ENCODE measurements at places on chromosomes 4 and X. TPM values are rescaled to one million over a fixed set of nuclear protein-coding genes. Genes with fewer than 3 reads are reported as not detected.

GRCh38 chr4:24476282-24476681 is 108.1 kb downstream of the DHX15 start:
- DNase-seq, result no peak

The ACE2 gene
- not detected for total RNA-seq

GRCh38 chr4:107705742-107706556 is 14.1 kb downstream of the PAPSS1 start:
- no peak for DNase-seq

GRCh38 chrX:16213961-16214360 is 46.7 kb downstream of the MAGEB17 start:
- no peak for DNase-seq

DNA sequence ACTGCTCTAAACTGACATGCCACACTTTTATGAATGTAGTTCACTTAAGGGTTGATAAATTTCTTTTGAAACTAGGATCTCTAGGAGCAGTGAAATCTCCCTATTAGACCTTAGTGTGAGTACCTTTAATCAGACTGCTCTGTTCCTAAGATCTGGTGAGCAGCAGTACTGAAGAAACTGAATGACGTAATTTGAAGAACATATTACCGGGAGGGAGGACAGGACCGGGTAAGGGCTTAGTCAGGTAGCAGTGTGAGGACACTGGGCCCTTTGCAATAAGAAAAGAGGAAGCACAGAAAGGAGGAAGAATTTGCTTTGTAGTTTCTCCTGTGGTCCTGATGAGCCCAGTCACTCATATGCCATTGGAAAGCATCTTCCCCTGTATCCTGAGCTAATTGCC is 255.2 kb downstream of the THOC2 start:
- no peak for DNase-seq

The IQSEC2 gene
- total RNA-seq, result 9.9 TPM

DNA sequence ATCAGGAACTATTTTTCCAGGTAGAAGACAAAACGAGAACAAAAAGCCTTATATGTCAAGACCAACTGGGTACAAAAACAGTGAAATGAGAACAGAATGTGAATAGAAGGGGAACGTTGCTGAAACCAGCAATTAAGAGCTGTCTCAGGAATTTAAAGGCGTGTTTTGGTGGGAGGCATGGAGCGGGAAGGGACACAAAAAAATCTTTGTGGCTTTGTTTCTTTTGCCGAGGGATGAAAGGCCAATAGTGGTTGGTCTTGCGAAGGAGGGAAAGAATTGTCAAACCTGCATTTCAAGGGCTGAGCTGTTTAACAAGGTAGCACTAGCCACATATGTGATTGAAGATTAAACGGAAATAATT is 103.8 kb downstream of the USP46 start:
- DNase-seq, result no peak

GRCh38 chrX:24125028-24125612 is 24.4 kb upstream of the ZFX start:
- no peak for DNase-seq

DNA sequence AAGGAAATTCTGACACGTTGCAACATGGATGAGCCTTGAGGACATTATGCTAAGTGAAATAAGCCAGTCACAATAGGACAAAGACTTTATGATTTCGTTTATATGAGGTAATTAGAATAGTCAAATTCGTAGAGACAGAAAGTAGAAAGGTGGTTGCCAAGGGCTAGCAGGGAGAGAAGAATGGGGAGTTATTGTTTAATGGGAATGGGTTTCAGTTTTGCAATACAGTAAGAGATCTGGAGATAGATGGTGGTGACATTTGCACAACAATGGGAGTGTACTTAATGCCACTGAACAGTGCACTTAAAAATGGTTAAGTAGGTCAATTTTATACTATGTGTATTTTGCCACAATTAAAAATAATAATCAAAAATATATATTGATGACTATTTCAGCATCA is 43.4 kb upstream of the TMEM154 start:
- DNase-seq, result no peak

DNA sequence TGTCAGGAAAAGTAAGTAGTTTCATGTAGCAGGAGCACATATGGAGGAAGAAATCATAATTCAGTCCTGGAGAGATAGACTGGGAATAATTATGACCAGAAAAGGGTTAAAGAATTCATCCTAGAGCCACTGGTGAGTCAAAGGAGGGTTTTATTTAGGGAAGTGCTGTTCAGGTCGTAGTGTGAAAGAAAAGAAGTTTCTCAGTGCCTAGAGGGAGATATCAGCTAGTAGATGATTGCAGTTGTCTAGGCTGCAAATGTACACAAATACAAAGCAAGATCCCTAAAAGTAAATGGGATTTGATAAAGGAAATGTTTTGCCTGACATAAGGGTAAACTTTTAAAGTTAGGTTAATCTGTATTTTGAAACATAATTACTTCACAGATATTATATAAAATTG is 403.2 kb downstream of the ACTRT1 start:
- no peak for DNase-seq

The TACR3 gene
- total RNA-seq, result not detected

- DNase-seq, result no peak
Measured at GRCh38 chr4:16078195-16078760, 5.5 kb downstream of the PROM1 start.

- DNase-seq, result no peak
Measured at GRCh38 chr4:189656641-189657040, 284.0 kb upstream of the FRG1 start.

DNA sequence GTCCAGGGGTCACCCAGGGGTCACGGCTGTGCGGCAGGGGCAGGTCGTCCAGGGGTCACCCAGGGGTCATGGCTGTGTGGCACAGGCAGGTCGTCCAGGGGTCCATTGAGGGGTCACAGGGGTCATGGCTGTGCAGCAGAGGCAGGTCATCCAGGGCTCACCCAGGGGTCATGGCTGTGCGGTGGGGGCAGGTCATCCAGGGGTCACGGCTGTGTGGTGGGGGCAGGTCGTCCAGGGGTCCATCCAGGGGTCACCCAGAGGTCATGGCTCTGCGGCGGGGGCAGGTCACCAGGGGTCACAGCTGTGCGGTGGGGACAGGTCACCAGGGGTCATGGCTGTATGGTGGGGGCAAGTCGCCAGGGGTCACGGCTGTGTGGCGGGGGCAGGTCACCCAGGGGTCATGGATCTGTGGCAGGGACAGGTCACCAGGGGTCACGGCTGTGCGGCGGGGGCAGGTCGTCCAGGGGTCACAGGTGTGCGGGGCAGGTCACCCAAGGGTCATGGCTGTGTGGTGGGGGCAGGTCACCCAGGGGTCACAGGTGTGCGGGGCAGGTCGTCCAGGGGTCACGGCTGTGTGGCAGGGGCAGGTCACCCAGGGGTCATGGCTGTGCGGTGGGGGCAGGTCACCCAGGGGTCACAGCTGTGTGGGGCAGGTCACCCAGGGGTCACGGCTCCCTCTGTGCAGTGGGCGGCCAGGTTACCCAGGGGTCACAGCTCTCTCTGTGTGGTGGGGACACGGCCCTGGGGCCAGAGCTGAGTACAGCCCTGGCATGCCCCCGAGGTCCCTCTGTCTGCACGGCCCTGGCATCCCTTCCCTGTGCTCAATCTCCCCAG is 16.0 kb downstream of the ATP5ME start:
- DNase-seq, result no peak

DNA sequence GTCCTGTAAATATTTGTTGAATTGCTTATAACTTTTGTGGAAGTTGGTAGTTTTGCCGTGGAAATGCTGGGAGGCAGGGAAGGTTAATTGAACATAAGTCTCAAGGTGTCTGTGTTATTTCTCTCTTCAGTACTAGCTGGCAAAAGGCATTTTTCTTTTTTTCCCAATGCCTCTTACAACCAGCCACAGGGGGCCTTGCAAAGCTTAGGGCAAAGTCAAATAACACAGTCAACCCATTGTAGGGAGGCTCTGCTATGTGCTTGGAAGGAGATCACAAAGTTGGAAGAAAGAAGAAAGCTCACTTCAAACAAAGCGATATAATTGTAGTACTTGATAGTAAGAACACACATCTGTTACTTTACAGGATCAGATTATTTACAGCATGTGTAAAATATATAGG is 802.6 kb downstream of the PDHA2 start:
- DNase-seq, result no peak

DNA sequence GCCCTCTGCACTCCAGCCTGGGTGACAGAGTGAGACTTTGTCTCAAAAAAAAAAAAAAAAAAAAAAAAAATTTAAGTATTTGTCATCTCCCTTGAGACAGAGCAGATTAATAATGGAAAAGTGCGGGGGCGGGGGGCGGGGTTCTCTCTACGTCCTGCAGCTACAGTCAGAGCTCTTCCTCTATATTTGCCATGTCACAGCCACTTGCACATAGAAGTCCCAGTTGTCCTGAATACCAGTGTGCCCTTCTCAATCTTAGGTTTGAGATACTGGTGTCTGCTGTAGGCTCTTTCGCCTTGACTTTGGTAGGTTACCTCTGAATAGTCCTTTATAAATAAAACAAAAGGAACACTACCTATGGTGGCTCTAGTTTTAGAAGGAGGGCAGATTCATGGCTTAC is 237.8 kb upstream of the PGRMC2 start:
- peak; percentile 82 for DNase-seq

DNA sequence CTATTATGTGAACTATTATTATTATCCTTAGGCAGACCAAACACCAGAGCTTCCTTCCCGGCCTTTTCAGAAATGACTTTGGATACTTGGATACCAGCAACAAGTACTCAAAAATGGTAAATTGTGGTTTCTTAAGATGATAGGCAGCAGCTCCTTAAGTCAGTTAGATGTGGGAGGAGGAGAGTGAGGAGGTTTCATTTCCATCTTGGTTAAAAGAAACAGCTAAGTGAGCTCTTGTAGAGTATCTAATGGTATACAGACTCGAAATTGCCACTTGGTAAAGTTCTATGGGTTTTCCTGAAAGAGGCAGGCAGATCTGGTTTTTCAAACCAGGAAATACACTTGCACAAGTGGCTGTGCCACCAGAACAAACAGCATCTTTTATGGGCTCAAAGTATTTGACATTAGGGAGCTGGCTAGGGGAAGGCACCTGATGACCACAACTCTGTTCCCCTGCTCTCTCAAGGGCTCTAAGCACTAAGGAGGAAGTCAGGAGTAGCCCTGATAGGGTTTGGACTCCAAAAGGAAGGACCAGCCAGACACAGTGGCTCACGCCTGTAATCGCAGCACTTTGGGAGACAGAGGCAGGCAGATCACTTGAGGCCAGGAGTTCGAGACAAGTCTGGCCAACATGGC is 130.9 kb downstream of the TMEM164 start:
- DNase-seq, result no peak

The PDGFRA gene
- 0.41 TPM for total RNA-seq

The ARX gene
- total RNA-seq, result not detected

The KLHL34 gene
- total RNA-seq, result not detected

DNA sequence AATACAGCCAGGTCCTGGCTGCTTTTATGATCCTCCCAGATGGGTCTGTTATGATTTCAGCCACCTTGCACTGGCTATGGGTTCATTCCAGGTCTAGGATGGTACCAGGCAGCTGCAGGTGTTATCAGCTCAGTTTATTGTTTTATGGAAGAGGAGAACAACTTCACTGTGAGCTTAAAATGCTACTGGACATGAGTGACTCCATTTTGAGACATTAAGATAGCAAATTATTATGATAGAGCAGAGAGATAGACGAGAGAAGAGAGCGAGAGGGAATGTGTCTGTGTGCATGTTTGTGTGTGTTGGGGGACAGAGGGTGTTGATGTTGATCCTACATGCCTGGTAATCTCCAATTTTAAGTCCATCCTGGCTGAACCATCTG is 820.2 kb downstream of the FSTL5 start:
- DNase-seq, result no peak

- no peak for DNase-seq
Measured at GRCh38 chrX:92231391-92231790, 452.2 kb downstream of the PCDH11X start.

DNA sequence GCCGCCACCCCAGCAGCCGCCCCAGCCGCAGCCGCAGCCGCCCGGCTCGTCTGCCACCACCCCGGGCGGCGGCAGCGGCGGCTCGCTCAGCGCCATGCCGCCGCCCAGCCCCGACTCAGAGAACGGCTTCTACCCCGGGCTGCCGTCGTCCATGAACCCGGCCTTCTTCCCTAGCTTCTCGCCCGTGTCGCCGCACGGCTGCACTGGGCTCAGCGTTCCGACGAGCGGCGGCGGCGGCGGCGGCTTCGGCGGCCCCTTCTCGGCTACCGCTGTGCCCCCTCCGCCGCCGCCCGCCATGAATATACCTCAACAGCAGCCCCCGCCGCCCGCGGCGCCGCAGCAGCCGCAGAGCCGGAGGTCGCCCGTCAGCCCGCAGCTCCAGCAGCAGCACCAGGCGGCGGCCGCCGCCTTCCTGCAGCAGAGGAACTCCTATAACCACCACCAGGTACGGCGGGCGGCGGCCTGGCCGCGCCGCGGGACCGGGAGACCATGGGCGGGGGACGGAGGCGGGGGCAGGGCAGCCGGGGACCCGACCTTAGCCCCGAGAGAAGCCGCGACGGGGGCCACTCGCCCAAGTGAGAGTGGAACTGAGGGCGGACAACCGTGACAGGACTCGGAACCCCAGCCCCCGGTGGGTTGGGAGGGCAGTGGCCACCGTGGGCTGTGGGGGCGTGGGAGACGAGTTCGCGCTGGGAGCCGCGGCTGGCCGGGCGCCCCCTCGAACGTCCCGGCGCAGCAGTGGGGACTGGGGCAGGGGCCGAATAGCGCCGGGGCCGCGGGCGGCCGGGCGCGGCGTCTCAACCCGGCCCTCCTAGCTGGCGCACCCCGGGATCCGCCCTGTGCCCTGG is 1.8 kb downstream of the CPEB2 start:
- DNase-seq, result peak; percentile 34

DNA sequence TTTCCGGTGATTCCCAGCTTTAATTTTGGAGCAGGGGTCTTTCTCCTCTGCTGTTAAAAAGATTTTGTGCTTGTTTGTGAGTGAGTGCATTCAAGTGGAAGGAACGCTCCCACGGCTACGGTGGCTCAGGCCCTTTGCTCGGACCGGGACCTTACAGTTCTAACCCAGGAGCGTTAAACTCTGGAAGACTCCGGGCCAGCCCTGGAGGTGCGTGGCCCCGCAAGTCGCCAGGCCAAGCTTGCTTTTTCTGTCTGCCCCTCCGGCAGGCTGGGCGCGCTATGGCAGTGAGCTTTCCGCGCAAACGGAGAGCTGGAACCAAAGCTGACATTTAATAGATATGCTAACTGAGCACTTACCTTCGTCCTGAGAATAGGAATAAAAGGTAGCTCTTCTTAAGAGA is 18.3 kb upstream of the PITX2 start:
- DNase-seq, result no peak

The CXCL9 gene
- not detected for total RNA-seq

DNA sequence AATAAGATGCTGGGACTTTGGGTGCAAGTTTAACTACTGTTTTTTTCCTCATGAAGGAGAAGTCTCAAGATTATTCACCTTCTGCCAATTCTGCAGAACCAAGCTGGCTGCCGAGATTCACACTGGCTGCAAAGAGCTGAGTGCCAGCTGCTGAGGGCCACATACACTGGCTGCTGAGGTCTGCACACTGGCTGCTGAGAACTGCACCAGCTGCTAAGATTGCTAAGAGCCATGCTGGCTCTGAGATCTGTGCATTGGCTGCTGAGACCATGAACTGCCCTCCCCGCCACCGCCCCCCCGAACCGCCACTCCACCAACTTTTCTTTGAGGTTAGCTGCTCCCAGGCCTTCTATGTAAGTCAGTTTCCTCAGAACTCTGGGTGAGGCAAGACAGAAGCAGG is 330.3 kb downstream of the CBLL2 start:
- DNase-seq, result no peak

Measured in Caki2 (cell line).